Brain microvascular endothelial cell (primary cell): ENCODE measurements at places on chromosomes 12 and 14.
A peak's percentile ranks its signal among the peaks of the same experiment; 100 is the strongest.

DNA sequence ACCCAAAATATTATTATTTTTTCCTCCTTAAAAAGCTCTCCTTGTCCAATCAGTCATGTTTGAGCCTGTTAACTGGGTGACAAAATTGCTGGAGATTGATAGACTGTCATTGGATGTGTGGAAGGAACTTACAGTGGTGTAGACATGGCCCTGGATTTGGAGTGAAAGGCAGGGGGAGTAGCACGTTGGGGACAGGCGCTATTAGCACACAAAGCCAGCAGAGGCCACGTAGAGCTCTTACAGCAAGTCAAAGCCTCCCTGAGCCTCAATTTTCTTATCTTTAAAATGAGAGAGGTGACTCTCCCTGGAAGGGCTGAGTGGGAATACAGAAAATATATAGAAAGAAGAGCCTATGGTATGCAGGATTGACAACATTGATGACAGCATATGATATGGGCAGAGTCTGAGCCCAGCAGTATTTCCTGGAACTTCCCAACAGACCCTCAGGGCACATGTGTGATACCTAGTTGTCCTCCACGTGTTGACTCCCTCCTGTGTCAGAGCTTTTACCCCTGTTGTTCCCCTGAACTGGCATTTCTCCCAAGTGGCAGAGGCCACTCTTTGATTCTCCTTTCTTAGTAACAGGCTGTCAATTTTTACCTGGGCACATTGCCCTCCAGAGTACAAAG is 504.9 kb downstream of the VRK1 start:
- no peak for DNase-seq

GRCh38 chr12:92393504-92393903 is 247.9 kb upstream of the BTG1 start:
- no peak for DNase-seq

- DNase-seq: no peak
These were observed 3.3 kb downstream of the NYNRIN start for GRCh38 chr14:24401810-24402702.

DNA sequence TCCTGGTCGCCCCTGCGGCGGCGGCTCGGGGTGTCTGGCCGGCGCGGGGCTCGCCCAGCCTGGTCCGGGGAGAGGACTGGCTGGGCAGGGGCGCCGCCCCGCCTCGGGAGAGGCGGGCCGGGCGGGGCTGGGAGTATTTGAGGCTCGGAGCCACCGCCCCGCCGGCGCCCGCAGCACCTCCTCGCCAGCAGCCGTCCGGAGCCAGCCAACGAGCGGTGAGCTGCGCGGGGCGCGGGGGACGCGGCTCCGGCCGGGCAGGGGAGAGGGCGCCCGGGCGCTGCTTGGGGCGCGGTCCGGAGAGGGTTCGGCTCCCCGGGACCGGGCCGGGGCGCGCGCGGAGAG is at the start of gene LGALS3:
Gene LGALS3, plus strand, starts transcription at position 167 of the 342 bp plus-strand sequence. CDS start 8,122 bp downstream, outside the sequence.
- DNase-seq: no peak

DNA sequence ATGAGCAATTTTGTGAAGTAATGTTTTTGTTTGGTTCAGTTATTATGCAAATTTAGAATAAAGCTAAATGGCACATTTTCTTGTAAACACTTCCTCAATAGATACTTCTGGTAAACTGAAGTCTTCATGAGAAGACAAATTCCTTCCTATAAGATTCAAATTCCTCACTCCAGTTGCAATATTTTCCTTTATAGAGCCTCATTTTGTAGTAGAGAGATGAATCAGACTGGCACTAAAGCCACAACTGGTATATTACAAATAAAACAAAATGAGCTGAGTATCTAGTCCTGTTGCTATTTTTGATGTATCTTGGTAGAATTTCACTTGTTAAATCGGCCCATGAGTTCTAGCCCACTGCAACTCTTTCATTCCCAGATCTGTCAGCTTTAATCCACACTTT is 5.5 kb downstream of the LGR5 start:
- no peak for DNase-seq

DNA sequence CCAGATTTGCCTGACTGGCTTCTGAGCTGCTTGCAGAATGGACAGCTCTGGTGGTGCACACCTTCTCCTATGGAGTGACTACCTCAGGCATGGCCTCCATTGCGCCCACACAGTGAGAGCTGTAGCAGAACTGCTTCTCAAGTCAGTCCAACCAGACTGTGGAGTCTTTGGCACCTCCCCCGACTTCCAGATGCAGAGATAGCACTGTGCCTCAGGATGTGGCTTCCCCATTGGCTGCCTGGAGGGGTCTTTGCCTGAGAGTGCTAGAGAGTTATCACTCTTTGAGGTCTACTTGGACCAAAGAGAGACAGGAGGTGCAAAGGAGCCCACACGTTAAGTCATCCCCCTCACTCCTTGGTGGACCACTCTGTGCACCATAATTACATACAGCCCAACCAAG is 44.8 kb upstream of the FRS2 start:
- DNase-seq: no peak

DNA sequence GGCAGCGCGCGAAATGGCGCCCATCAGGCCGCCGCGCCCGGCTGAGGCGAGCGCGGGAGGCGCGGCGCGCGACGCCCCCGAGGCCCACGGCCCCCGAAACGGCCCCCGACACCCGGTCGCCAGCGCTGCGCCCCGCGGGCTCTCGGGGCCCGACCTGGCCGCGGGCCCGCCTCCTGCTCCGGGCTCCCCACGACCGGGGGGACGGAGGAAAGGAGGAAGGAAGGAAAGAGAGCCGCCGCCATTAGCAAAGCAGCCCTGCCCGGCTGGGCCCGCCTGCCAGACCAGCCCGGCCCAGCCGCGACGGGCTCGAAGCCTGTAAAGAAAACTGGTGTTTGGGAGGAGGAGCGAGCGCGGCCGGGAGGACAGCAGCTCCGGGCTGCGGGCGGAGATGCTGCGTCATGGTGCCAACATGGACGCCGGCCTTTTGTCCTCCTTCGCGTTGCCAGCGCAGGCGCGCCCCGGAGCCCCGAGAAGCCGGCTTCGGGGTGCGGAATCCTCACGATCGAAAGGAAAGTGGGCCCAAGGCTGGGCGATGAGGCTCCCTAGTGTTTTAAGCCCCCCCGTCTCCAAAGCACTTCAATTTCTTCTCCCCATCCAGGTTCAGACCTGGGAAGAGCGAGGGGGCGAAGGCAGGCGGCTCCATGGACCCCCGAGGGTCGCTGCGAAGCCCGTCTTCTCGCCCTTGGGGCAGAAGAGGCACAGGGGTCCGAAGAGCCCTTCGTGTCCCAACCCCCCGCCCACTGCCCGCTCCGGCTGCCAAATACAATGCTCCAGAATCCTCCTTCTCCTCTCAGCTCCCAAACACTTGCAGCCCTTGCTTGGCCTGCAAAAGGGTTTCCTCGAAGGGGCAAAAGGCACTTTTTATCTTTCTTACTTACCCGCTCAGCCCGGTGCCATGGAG is 2.9 kb upstream of the SETD1B start:
- peak; percentile 70 for DNase-seq

- DNase-seq: no peak
These were observed 3.6 kb upstream of the CLEC2B start for GRCh38 chr12:9872742-9873141.

- no peak for DNase-seq
These were observed 9.8 kb downstream of the GALNT4 start for GRCh38 chr12:89514751-89515150.

DNA sequence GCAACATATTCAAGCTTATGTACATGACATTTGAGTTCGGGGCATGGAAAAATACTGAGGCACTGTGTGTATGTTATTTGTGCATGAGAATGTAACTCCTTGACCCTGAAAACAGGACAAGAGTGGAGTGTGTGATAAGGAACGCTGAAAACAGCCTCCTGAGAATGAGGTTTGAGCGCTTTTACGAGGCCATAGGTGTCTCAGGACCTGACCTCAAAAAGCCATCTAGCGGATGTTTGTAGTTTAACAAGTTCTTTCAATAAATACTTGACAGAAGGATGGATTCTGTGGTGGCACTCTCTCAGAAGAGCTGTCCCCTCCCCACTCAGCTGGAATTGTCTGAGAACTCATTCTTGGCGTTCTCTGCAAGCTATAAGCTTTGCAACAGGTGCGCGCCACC is 350.5 kb upstream of the TMTC1 start:
- DNase-seq: no peak

DNA sequence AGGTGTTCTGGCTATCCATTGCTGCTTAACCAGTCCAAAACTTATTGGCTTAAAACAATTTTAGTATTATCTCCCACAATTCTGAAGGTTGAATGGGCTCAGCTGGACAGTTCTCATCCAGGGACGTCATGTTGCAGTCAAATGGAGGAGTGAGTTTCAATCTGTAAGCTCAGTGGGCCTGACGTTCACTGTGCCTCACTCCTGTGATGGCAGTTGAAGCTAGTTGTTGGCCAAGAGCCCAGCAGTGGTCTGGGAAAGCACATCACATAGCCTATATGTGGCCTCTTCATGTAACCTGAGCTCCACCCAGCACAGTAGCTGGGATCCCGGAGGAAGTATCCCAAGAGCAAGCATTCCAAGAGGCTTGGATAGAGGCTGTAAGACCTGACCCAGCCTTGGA is 40.6 kb upstream of the CDKN3 start:
- DNase-seq: peak; percentile 61

DNA sequence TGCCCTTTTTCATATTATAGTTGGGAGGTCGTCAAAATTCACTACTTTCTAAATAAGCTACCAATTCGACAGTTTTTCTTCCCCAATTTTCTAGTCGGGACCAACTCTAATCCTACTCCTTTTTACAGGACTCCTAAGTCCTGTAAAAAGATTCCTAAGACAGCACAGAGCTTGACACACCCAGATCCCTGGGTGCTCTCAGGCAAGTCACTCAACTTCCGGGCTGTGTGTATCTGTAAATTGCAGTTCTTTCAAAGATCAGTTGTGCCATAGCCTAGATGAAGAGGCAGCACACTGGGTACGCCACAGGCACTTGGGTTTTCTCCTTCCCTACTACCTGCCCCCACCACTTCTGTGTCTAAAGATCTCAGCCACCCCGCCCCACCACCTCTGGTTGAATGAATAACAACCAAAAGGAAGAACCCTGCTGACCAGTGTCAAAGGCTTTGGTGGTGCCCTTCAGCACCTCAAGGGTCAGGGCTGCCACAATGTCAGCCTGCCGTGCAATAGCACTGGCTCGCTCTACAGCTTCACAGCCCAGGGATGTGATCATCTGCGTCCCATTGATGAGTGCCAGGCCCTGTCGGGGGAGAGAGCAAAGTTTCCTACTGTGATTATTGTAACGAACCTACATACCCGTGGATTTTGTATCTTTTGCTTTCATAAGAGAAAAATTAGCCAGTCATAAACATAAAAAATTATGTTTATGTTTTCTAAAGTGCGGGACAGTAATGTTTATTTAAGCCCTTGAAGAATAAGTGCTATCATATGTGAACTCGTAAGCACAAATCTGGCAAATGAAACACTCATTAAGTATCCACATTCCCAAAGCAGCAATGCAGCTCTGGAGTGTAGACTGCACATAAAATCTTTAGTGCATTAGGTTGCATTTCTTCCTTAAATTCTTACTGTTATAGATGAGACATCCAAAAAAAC is 9.2 kb downstream of the HAL start:
- DNase-seq: no peak

GRCh38 chr12:82047446-82047845 is 288.3 kb upstream of the PPFIA2 start:
- no peak for DNase-seq

- DNase-seq: no peak
These were observed 16.8 kb downstream of the ATP23 start for GRCh38 chr12:57958061-57958657.

GRCh38 chr14:22517117-22517720 is 71.8 kb downstream of the DAD1 start:
- DNase-seq: no peak

GRCh38 chr12:57000393-57000792 is 6.0 kb downstream of the ZBTB39 start:
- DNase-seq: no peak

DNA sequence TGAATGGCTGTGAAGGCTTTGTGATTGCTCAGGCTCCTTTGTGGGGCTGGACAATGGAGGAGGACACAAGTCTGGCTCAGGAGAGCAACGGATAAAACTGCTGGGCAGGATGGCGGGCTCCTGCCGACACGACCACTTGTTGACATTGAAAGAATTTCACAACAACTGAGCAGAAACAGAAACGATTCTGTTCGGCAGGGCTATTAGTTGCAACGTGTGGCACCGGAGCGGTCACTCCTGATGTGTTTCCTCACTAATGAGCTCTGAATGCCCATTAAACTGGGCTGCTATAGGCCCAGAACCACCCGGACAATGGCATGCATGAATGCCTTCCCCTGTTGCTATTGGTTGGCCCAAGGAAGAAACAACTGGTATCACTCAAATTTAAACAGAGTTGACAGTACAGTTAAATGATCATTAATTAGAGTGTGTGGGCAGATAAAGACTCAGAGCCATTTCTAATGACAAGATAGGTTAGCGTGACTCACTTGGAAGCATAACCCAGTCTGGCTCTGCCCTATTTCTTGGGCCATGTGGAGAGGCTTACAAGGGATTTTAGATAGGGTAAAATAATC is 142.9 kb downstream of the ASCL1 start:
- DNase-seq: no peak

DNA sequence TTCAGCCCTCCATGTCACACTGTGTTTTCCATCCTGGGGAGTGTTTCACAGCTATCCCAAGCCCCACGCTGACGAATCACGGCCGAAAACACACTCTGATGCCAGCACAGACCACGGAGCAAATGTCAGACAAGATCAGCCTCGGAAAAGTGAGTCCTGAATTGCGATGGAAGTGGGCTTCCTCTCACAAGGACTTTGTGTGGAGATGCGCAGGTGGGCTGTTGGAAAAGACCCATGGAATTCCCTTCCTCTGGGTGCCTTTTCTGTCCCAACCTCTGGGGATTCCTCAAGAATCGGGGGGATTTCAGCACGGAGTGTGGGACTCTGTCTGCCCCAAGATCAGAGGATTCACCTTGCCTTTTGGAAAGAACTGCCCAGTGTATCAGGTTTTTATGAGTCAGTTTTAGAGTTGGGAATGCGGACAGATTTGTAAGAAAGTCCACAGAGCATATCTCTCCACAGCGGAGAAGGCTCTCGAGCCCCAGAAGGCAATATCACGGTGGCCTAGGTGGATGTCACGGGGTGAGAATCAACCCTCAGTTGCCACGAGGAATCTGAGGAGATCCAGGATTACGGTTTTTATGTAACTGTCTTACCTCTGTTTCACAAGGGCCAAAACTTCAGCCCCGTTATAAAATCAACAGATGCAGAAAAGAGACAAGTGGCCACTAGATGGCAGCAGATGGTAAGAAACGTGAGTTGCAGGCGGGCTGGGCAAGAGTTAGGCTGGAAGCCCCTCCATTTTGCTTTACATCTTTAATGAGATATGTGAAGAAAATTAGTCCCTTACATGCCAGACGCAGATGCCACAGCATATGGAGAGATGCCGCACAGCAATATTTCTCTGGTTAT is 201.9 kb downstream of the DAD1 start:
- DNase-seq: peak; percentile 70

DNA sequence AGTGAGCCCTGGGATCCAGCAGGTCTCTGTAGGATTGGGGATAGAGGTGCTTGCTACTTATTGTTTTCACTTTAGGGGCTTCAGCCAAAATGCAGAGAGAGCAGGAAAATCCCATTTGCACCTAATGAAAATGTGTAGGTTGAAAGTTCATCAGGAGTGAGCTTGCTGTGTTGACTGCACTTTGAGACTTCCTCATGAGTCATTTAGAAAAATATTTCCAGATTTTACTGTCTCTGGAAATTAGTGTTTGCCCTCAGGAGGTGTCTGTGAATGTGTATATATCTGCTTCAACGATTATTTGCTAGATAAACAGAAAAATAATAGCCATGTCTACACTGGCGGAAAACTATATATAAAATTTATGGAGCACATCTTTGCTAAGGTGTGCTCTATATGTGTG is 159.3 kb downstream of the CAND1 start:
- no peak for DNase-seq

- no peak for DNase-seq
These were observed 687 bp downstream of the ASIC1 start for GRCh38 chr12:50057896-50058670.
